GM18507 (cell line): ENCODE measurements at places on chromosomes 3 and 15.

DNA sequence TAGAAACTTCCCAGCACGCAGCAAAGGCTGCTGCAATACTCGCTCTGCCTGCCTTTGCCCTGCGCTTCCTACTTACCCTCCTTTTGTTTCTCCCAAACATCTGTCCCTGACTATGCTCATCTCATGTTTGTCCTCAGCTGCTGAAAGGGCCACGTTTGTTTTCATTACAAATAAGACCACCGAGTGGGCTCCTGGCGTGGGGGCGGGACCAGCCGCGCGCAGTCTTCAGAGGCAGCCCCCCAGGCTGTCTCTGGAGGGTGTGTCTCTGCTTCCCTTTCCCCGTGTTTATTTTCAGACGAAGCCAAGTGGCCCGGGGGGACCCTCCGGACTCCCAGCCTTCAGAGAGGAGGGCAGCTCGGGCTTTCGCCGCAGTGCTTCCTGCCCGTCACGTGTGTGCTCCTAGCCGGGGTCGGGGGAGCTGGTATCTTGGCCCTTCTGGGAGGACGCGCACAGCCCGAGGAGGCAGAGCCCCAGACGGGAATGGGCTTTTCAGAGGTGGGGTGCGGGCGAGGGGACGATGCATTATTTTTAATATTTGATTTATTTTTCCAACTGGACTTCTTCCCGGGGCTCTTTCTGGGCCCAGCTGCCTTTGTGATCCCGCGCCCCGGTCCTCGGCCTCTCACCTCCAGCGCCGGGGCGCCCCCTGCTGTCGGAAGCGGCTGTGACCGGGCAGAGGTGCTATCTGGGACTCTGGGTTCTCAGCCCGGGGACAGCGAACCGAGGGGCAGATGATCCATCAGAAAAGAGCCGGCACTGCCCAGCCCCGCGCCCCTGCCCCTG lies 70.0 kb upstream of the CGNL1 start:
- peak; percentile 70 for DNase-seq

DNA sequence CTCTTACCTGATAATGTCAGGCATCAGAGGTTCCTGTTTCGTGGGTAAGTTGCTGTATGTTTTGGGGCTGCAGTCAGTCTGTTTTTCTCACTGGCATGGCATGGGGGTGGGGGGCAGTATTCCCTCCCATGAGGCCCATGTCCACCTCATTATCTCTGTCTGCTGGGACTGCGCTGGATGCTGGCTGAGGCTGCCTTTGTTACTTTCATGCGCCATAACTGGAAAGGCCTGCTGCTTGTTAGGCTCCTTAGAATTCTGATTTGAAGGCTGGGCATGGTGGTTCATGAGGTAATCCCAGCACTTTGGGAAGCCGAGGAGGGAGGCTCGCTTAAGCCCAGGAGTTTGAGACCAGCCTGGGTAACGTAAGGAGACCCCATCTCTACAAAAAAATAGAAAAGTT lies 9.8 kb downstream of the APBA2 start:
- DNase-seq, result no peak

DNA sequence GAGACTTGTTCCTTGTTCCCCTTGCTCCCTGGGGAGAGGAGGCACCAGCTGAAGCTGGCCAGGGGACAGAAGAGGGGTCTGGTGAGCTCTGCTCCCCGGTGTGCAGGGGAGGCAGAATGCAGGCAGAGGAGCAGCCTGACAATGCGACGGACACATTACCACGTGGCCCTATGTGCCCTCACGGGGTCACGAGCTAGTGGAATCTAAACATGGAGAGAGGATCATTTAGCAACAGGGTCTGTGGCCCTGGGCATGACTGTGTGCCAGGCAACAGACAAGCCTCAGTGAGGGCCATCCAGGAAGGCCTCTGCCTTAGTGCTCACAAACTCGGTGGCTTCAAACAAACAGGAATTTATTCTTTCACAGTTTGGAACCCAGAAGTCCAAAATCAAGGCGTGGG lies 8.5 kb upstream of the MUC4 start:
- DNase-seq, result no peak

DNA sequence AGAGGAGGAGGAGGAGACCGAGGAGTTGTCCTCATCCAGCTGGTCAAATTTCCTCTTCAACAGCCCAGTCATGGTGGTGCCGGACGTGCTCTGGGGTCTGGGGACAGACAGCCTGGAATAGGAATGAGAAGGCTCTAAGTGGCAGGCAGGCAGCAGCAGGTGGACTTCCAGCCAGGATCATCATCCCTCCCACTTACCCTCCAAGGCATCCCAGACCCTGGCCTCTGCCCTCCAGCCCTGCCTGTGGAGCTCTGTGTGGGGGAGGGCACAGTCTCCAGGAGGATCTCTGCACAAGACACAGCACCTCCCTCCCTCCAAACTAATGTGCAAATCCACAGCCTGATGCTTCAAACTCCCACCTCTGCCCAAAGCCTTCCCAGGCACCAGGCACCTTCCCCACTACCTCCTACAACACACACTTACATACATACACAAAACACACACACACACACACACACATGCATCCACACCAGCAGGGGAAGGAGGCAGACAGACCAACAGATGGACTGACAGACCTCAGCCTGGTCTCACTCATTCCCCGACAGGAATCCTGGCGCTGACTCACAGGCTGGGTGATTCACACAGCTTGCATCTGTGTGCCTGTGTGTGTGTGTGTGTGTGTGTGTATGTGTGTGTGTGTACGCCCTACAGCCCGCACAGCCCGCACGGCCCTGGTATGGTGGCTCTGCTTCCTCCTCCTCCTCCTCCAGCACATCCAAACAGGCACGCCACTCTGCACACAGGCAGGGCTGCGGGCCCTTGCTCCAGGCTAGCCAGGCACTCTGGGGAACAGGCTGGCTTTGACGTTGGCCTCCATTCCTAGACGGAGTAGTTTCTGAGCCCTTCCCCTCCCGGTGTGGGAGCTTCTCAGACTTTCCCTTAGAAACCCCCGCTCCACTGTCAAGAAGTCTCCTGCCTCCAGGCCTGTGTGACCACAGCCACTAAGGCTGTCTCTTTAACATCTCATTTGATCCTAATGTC lies 6.5 kb downstream of the CSRNP1 start:
- DNase-seq, result no peak

GRCh38 chr3:114566162-114566755 lies 272.4 kb downstream of the TIGIT start:
- DNase-seq, result no peak

DNA sequence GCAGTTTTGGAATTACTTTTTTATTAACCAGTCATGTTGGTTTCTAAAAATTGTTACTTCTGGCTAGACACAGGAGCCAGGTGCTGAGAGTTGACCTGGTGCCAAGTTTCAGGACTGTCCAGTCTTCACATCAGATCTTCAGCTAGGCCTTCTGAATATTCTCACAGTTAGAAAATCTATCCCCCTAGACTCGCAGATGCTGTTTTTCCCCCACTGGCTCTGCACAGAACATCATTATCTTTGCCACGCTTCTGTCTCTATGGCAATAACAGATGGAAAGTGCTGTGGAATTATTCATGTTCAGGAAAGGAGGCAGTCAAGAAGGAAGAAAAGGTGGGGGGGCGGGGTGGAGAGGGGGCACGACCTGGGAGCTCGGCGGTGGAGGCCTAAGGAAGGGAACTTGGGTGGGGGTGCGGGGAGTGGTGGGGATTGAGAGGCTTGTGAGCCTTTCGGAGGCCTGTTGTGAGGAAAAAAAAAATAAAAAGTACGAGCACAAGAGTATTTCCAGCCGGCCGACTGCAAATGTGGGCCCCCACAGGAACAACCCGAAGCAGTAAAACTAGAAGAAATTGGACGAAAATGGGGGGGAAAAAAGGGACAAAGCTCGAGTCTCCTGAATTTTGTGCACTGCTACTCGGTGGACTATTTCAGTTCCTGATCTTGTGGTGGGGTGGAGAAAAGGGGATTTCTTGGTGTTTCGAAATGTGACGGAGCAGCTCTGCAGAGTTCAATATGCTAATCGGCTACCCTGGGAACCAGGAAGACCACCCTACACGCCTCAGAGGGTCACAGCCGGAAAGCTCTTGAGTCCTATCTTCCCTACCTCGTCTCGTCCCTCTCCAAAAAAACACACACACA lies 1.5 kb upstream of the SKIL start:
- DNase-seq, result no peak

DNA sequence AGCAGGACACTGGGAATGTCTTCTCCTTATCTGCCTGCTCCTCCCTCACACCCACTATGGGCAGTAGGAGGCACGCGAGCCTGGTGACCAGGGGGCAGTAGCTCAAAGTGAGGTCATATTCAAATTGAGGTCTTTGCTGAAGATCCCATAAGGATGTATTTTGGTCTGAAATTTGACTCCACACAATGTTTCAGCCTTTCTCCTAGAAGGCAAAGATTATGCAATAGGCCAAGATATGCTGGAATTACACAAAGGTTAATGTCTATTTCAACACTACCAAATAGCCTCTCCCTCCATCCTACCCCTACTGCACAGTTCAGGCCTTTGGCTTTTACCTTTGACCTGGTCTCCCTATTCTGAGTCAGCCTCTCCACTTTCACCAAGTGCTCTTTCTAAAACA lies 203.0 kb downstream of the TIGIT start:
- no peak for DNase-seq
